ENCODE measurements at places on chromosomes 5 and 9. TPM values are rescaled to one million over a fixed set of nuclear protein-coding genes. Genes with fewer than 3 reads are reported as not detected.
A peak's percentile ranks its signal among the peaks of the same experiment; 100 is the strongest.

DNA sequence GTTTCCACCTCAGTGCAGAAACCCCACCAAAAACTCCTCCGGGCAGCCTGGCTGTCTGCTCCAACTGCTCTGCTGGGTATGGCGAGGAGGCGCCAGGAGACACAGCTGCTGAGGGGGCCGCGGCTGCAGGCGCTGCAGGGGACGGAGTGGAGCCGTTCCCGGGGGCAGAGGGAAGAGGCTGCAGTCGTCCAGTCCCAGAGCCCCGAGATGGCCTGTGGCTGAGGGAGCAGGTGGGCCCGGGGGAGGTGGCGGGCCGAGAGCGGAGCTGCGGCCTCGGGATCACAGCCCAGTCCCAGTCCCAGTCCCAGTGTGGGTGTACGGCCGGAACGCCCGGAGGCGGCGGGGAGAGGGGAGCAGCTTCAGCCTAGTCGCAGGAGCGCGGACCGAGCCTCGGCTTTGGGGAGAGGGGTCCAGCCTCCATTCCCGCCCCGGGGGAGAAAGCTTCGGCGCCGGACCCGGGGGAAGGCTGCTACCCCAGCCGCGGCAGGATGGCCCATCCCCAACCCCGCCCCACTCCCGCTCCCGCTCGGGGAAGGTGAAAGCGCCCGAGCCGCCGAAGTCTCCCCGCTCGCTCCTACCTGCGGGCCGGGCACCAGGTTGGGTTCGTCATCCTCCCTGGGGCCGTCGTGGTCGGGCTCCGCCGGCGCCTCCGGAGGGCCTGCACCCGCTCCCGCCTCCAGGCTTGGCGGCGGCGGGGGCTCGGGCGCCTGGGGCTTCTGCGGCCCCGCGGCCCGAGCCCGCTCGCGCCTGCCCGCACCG, 513 bp downstream of the FAM193B start:
- DNase-seq = no peak

DNA sequence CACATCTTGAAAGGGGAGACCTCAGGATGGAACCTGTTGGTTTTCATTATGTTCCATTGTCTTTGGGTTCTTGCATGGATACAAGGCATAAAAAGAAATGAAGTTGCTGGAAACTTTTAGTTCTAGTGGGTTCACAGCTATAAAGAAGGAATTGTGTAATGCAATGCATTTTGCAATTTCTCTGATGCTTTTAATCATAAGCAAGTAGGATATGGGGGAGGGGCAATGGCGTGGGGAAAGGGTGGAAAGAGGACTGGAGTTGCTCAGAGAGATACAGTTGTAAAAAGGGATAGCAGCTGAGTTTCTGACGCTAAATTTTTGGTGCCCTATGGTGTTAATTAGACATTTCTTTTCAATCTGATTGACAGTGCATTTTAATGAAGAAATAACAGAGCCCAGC, 88.6 kb upstream of the FANCC start:
- DNase-seq = no peak

The HSPB3 gene
- not detected for polyA plus RNA-seq

- DNase-seq = no peak
Measured at GRCh38 chr5:30574761-30575160, 618.7 kb upstream of the CDH6 start.

The CAPSL gene
- polyA plus RNA-seq = not detected

GRCh38 chr5:55533521-55534435, 986 bp downstream of the PLPP1 start:
- no peak for DNase-seq

DNA sequence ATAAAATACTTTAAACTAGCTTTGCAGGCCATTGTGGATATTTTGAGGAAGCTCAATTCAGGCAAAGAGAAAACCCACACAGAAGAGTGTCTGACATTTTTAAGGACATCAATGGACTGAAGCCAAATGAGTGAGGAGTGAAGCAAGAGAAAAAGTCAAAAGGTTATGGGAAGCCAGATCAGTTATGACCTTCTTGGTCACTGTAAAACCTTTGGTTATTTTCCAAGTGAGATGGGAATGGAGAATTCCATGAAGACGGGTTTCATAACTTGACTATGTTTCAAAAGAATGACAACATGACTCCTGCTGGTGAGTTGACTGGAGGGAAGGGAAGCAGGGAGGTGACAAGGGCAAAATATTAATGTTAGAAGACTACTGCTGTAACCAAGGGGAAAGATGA, 585.2 kb downstream of the EFNA5 start:
- no peak for DNase-seq

DNA sequence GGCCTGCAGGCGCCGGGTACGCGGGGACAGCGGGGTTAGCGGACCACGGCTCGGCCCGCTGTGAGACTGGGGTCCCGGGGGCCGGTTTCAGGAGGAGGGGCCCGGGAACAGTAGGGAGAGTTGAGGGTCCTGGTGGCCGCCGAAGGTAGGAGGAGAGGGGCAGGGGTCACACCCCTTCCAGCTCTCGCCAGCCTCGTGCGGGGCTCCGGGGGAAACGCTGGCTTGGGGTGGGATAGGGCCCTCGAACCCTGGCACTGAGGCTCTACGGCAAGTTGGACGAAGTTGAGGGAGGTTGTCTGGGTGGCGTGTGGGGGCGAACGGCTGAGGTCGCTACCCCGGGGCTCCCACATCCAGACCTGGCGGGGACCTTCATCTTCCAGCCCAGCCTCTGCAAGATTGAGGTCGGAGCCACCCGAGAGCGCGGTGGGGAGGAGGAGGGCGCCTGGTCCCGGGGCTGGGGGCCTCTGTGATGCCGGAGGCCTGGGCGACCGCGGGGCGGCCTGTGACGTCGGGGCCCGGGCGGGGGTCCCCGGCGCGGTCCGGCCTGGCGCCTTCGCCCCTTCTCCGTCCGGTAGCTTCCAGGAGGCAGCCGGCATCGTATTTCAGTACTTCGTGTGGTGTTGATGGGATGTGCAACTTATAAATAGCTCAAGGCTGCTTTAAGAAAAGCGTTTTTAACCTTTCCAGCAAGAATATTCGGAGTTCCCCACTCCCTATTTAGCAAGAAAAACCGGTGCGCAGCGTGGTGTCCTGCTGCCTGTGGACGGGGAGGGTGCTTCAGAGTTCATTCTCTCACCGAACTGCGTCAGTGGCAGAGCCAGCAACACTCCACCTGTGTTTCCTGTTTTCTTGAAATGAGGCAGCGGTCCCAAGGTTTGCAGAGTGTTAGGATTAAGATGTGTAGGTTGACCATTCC, 902 bp downstream of the HABP4 start:
- DNase-seq = peak; percentile 51

The IFNE gene
- polyA plus RNA-seq = not detected

DNA sequence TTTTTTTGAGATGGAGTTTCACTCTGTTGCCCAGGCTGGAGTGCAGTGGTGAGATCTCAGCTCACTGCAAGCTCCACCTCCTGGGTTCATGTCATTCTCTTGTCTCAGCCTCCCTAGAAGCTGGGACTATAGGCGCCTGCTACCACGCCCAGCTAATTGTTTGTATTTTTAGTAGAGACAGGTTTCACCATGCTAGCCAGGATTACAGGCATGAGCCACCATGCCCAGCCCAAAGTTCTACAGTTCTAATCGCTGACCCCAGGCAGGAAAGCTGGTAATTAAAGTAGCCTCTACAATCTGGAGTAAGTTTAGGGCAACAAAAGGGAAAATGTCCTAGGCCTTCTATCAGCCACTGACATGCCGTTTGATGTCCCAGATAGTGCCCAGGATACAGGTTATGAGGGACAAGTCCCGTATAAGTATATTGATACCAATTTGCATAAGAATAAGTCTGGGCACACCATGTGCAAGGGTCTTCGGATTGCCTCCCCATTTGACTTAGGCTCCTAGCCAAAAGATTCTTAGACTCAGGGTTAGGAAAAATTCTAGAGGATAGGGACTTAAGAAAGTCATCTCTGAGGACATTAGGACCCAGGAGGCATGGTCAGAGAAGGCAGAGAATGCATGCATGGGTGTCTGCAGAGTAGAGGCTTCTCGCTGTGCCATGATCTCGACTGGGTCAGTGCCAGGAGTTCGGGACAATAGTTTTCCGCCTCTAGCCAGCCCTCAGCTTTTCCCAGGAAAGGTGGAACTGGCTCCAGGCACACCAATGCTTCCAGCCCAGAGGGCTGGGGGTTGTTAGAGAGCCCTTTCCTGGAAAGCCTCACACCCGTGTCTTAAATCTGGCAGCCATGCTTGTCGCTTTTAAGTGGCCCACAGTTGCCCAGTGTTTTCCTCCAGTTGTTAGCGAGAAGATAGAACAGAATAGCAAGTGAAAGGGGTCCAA, 1111.1 kb downstream of the TAF11L14 start:
- DNase-seq = peak; percentile 22

- no peak for DNase-seq
Measured at GRCh38 chr5:150080696-150081435, 5.5 kb downstream of the CSF1R start.

DNA sequence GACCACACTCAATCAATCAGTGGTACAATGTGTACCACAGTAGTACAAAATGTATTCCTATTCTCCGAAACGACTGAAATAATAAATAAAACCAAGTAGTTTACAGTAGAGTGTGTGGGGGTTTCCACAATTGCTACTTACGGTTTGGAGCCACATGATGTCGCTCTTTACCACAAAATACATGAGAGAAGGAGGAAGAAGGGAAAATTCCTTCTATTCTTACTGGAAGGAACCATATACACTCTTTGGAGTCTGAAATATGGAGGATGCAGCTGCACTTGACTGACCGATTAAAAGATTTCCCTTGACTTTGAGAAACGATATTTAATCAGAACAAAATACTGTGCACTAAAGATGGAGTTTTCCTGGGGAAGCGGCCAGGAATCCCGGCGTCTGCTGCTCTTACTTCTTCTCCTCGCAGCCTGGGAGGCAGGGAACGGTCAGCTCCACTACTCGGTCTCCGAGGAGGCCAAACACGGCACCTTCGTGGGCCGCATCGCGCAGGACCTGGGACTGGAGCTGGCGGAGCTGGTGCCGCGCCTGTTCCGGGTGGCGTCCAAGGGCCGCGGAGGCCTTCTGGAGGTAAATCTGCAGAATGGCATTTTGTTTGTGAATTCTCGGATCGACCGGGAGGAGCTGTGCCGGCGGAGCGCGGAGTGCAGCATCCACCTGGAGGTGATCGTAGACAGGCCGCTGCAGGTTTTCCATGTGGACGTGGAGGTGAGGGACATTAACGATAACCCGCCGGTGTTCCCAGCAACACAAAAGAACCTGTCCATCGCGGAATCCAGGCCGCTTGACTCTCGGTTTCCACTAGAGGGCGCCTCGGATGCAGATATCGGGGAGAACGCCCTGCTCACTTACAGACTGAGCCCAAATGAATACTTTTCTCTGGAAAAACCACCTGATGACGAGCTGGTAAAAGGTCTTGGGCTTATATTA, at the start of gene PCDHA4:
PCDHA4 (plus strand) TSS at position 235 of the 942 bp plus-strand sequence.
- DNase-seq = no peak

DNA sequence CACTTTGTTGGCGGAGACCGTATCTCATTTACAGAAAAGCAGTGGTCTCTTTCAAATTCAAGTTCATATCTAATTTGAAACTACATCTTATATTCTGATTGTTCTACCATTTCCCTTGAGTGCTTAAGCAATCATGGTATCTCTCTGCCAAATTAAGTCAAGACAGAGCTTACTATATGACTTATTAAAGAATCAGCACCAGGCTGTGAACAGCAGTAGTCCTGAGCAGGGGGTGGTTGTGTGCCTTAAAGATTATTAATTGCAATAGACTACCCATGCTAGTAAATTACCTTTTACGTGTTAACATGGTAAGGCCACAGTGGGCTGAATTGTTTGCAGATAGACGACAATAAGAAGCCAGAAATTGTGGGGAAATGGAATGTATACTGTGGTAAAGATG, 21.5 kb downstream of the SNCAIP start:
- DNase-seq = no peak

Data from B cell (primary cell).